Stimulated activated CD8-positive, alpha-beta memory T cell treated with anti-CD3 and anti-CD28 coated beads, Interleukin-2, amount 100 ng/mL, for 48 hours (primary cell): ENCODE measurements at places on chromosomes 2 and 18.

GRCh38 chr2:160609346-160609745, 115.7 kb upstream of the RBMS1 start:
- no peak for DNase-seq

- DNase-seq, result no peak
These were observed 109.6 kb upstream of the CDC42EP3 start for GRCh38 chr2:37781028-37781427.

DNA sequence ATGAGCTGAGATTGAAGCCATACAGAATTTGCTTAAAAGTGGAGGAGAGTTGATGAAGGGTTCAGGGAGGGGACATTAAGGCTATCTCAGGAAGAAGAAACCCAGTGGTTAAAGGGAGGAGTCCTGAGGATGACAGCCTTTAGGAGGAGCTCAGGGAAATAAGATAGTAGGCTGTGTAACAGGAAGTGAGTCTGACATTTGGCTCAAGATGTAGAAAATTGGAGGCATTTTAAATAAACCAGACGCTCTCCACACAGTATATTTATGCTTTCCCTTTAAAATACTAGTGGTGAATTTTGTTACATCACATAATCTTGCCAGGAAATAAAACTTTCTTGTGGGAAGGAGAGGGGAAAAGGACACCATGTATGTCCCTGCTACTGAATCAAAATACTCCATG, 11.6 kb downstream of the KCNH7 start:
- no peak for DNase-seq

GRCh38 chr2:27000228-27000627, 29.8 kb downstream of the MAPRE3 start:
- DNase-seq, result no peak

DNA sequence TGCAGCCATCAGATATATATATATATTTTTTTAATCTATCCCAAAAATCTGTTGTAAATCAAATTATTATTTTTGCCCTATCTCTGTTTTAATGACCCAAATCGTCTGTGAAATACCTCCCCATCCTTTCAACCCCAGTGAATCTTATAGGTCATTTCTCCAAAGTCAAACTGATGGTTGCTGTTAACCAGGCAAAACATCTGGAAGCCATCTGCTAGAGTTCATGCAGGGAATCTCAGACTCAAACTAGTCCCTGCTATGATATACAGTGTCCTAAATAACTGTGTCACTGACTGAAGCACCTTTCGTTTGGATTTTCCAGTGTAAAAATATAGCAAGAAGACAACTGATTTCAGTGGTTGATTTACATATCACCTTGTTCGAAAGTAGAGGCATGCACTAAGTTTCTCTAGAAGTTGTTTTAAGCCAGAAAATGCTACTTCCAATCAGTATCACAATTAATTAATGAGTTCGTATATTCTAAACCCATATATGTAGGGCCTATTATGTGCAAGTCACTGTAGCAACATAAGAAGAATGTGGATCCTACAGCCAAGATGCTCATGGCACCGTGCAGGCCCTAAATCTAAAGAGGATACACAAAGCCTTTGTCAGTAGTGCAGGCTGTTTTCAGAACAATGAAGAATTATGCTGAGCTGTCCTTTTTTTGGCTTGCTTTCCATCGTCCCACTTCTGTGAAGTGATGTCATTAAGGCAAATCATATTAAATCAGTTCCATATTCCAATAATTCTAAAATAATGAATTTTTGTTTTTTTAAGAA, 566.0 kb downstream of the STK39 start:
- no peak for DNase-seq

GRCh38 chr2:60481257-60481656, 72.2 kb downstream of the BCL11A start:
- DNase-seq, result no peak

DNA sequence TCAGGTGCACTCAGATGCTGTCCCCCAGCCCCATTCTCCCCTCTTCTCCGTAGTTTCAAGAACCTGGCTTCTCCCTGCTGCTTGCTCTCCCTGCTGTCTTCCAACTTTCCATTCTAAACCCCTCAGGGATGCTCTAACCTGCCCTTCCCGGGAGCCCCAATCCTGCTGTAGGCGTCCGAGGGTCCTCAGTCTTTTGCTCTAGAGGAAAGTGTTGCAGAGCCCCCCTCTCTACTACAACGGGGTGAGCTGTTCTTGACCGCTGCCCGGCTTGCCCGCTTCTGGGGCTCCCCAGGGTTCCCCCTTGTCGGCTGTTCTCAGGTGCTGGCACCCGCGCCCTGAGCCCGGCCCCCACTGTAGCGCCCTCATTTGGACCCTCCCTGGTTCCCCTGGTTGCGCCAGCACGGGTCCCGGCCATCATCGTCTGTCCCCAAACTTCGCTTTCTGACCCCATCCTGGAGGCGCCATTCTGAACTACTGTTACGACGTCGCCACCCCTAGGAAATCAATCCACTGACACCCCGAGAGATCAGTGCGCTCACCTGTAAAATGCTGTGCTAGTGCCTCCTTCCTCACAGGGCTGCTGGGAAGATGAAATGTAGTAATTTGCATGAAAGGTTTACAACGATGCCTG, 31.9 kb upstream of the REG3G start:
- no peak for DNase-seq

- no peak for DNase-seq
These were observed 349.1 kb downstream of the ANAPC1 start for GRCh38 chr2:111534910-111535352.

DNA sequence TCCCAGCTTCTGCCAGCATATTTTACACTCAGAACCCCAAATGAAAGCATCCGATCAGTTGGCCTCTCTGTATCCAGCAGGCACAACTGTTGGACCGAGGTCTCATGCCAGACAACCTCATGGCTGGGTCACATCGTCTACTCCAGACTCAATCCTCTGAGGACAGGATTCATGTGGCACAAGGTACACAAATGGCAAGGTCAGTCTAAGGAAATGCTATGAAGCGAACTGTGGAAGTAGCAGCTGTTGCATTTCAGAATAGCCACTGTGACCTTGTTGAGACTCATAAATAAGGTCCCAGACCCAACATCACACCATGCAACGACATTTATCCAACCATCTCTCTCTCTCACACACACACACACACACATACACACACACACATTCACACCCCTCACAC, 7.1 kb upstream of the FZD7 start:
- no peak for DNase-seq

DNA sequence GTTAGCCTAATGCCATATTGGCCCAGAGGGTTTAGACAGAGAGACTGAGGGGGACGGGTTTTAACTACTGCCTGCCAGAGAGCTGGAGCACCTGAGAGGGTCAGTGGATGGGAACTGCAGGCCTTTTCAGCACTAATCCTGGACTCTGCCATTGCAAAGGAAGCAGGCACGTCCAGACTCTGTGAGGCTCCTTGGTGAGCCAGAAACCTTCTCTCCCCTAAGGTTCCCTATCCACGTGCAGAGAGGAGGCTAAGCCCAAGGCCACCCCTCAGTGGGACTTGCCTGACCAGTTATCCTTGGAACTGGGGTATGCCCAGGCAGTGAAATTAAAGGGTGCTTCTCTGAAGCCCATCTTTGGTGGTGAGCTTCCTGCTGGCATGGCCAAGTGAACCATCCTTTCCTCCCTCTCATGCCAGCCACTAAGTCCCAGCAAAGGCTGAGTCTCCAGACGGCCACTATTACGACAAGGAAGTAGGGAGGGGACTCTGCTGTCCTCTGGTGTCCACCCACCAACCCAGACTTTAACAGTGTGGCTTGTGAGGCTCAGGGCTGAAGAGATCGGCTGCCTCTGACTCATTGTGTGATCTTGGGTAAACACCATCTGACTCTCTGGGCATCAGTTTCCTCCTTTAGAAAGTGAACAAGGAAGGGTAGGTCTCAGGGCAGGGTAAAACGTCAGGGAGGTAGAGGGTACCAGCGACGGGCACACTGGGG, 3.9 kb upstream of the MLPH start:
- no peak for DNase-seq

- no peak for DNase-seq
These were observed 262.8 kb downstream of the DYSF start for GRCh38 chr2:71715951-71716696.

DNA sequence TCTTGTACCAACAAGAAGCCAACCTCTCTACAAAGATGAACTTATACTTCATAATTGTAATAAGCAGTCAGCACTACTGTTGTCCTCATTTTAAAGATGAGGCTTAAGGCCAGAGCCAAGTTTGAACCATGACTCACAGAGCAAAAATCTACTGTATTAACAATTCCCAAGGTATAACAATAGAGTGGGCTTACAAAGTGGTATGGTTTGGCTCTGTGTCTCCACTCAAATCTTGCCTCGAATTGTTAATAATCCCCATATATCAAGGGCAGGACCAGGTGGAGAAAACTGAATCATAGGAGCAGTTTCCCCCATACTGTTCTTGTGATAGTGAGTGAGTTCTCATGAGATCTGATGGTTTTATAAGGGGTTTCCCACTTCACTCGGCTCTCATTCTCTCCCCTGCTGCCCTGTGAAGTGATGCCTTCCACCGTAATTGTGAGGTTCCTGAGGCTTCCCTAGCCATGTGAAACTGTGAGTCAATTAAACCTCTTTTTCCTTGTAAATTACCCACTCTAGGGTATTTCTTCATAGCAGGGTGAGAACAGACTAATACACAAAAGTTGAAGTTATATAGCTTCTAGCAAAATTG, 19.5 kb downstream of the MRPL44 start:
- no peak for DNase-seq

DNA sequence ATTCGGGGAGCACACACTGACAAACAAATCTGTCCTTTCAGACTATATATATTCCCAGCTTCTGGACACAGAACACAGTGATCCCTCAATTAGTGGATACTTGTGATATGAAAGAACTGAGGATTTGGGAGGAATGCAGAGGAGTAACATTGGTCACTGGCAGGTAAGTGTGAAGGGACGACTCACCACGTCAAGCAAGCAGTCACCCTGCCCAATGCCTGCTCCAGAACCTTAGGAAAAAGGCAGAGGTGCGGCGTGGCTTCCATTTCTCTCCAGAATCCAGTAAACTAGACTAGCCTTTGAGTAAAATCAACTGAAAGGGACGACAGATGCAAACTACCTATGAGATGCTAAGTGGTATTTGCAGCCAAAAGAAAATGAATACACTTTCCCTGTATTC, 1.1 kb downstream of the CCDC93 start:
- DNase-seq, result no peak

- DNase-seq, result no peak
These were observed 428.3 kb downstream of the NCKAP5 start for GRCh38 chr2:133139847-133140533.
